ENCODE measurements at places on chromosomes 12 and 14.
A peak's percentile ranks its signal among the peaks of the same experiment; 100 is the strongest.

DNA sequence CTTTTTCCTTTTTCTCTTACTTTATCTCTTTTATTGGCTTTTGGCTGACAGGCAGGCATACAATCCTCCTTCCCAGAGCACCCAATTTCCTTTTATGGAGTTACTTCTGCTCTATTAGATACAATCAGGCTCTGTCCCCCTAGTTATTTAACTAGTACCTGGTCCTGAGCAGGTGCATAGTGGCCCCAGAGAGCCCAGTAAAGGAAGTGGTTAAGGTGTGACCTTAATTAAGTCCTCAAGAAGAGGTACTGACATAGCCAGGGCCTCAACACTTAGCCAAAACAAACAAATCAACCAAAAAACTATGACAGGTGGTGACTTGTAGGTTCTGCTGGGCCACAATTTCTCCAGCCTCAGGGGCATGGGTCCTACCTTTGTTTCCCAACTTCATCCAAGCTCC lies 82.9 kb downstream of the CCDC60 start:
- DNase-seq, result no peak

GRCh38 chr12:23014749-23015148 lies 389.8 kb downstream of the ETNK1 start:
- DNase-seq, result no peak

- DNase-seq, result no peak
These were observed 42.4 kb downstream of the ATXN2 start for GRCh38 chr12:111556676-111557075.

- DNase-seq, result no peak
These were observed 72.3 kb downstream of the CDK17 start for GRCh38 chr12:96327889-96328288.

DNA sequence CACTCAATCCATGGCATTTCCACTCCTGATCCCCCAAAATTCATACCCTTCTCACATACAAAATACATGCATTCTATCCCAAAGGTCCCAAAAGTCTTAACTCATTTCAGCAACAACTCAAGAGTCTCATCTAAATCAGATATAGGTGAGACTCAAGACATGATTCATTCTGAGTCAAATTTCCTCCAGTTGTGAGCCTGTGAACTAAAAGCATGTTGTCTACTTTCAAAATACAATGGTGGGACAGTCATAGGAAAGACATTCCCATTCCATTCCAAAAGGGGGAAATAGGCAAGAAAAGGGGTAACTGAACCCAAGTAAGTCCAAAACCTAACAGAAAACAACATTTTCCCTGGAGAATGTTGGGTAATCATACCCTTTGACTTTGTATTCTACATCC lies 103.3 kb downstream of the C12orf75 start:
- no peak for DNase-seq

GRCh38 chr14:71651228-71651627 lies 281.0 kb upstream of the RGS6 start:
- no peak for DNase-seq

DNA sequence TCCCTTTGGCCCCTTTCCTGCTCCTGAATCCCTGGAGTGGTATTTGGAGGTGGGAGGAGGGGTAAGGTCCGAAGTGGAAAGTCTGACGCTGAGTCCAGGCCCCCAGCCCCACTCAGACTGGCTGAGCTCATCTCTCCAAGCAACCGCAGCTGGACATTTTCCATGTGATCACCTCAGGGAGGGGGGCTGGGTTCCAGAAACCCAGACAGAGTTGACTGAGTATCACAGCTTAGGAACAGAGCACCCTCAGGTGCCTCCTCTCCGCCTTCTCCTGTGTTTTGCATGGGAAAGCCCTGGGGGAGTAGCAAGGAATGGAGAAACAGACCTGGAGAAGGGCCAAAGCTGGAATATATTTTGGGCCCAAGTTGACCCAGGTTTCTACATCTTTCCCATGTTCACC lies 8.0 kb upstream of the ITGA5 start:
- DNase-seq, result no peak

DNA sequence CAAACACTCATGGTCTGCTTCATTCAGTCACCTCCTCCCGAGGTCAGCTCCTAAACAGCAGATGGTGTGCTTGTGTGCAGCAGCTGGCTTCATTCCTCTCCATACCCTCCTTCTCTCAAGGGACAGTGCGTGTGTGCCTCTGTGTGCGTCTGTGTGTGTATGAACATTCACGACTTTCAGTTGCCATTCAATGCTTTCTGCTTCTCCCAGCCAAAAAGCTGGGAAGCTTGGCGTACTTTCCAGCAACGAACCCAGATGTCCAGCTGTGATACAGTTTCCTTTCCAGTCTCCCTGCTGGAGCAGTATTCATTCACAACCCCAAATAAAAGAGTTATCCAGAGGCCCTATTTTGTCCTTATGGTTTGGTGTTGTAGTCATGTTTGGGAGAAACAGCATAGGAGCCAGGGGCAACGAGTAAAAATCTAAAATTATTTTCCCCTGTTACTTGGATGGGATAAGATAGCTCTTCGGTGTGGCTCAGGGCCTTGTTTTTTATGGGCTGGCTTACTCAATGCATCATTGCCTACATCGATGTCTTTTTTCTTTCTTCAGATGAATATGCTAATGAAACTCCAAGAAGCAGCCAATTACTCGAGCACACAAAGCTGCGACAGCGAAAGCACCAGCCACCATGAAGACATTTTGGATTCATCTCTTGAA lies 379.3 kb downstream of the NAV3 start:
- DNase-seq, result no peak

- no peak for DNase-seq
These were observed 723.4 kb downstream of the TRHDE start for GRCh38 chr12:72995616-72996015.

GRCh38 chr12:132117558-132117875 lies 26.6 kb downstream of the DDX51 start:
- no peak for DNase-seq

- DNase-seq, result no peak
These were observed 156.1 kb downstream of the PCNX1 start for GRCh38 chr14:71063351-71063750.

DNA sequence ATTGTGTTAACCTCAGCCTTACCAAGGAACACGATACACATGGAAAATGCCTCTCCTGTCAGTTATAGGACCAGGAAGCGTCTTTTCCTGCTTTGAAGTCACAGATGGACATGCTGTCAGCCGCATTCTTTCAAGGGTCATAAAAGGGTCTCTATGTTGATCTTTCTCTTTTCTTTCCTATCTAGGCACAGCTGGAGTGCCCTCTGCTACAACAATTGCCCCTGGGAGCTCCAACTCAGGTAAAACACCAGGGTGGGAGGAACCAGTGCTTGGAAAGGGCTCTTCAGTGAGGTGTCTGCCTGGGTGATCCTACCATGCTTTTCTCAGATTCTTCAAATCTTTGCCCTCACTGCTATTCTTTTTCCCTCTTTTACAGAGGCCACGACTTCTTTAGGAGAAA lies 157.4 kb upstream of the CNTN1 start:
- no peak for DNase-seq

DNA sequence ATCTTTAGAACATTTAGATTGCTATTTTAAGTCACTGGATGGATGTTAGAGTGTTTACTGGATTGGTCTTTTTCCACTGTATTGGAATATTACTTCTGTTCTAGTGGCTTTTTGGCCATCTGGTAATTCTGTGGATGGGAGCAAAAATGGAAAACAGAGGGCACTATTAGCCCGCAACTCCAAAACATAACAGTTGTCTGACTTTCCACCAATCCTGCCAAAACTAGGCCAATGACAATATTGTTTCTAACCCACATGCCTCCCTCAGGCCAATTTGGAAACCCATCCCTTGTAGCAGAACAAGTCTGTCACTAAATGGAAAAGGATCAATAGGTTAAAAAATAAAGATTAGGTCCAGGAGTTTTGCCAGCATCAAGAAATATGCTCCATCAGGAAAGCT lies 97.8 kb downstream of the ETNK1 start:
- DNase-seq, result no peak

DNA sequence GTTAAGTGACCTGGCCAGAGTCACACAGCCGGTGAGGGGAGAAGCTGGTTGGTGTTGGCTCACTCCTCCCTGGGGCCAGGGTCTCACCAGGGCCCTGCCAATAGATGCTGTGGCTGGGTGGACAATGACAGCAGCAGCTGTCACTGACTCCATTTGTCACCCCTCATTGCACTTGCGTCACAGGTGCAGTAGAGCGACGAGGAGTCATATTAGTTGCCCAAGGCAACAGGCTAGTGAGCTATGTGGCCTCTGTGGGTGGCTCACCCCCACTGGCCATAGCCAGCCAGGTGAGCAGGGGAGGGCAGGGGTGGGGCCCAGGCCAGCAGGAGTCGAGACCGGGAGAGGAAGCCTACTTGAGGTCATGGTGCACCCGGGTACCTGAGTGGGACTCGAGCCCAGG lies 9.7 kb downstream of the SLC25A47 start:
- DNase-seq, result no peak

DNA sequence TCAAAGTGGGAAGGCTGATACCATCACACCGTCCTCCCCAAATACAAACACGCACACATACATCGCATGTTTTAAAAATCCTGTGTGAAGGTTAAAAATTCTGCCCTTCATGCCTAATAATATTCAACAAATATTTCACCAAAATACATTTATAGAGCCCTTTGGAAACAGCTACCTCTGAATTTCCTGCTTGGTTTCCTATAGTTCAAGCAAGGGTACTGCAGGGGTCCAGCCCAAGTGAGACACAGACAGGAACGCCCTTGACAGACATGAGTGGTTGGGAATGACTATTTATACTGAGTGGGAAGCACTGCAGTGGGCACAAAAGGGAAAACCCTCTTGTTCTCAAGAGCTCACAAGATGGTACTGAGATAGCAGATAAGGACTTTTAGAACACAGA lies 51.0 kb downstream of the ST8SIA1 start:
- DNase-seq, result no peak

GRCh38 chr14:89027097-89027740 lies 202.8 kb downstream of the TTC8 start:
- peak; percentile 38 for DNase-seq

DNA sequence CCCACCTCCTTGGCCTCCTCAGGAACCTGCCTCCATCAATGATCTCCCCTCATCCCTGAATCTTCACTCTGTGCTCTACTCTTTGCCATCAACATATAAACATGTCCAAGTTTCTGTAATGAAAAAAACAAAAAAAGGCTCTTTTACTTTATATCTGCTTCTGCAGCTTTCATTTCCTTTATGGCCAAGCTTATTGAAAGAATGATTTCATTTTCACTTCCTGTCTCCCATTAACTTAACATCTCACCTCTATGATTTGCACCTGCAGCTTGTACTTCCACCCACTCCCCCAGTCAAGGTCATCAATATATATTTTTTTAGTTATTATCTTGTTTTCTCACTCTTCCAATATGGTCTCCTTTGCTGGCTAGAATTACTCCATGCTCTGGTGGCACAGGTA lies 15.6 kb upstream of the RNU6-7 start:
- no peak for DNase-seq

DNA sequence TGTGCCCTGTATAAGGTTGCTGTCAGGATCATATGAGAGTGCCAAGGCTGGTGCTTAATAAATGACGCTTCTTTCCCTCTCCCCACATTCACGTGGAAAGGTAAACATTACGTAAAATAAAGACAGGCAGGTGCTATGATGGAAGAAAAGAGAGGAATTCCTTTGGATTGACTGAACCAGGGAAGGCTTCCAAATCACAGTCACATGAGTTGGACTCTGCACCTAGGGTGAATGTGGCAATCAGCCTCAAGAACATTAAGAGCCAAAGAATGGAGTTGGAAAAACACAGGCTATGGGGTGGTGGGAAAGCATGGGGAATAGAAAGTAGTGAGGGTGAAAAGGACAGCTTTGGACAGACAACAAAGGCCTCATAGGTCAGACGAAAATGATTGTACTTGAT lies 473.1 kb downstream of the VRK1 start:
- no peak for DNase-seq

- no peak for DNase-seq
These were observed 24.0 kb downstream of the CCDC85C start for GRCh38 chr14:99579903-99580571.

- DNase-seq, result no peak
These were observed 26.8 kb downstream of the CCDC177 start for GRCh38 chr14:69547701-69548348.

DNA sequence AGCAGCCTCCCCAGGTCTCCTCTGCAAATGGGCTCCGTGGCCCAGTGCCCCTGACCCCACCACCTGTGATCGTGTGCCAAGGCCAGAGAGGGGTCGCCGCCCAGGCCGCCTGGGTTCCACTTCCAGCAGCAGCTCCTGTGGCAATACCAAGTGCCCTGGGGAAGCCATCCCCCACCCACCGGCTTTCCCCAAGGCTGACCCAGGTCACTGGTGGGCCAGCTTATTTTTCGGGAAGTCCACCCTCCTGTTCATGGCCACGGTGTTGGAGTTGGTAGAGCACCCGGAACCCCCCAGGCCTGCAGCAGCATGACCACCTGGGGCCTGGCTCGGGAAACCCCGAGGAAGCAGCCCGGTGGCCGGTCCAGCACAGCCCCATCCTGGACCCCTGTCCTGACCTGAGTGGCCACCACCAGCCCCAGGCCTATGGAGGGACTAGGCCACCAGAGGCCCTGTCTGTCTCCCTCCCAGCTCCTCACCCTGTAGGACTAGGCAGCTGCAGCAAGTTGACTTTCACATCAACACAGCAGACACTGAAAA lies 40.8 kb upstream of the OASL start:
- no peak for DNase-seq

GRCh38 chr14:103703433-103704385 lies 11.5 kb downstream of the XRCC3 start:
- DNase-seq, result no peak
